Breast epithelium (tissue), 4 donors: ENCODE measurements at places on chromosomes 5 and 9.

GRCh38 chr5:78001197-78001596, 225.1 kb upstream of the TBCA start:
- no peaks in the 10 kb centered on the region for H3K4me1 ChIP-seq
- H3K4me3 ChIP-seq: no peak overlapping the region
- no peak for DNase-seq
- H3K27ac ChIP-seq: no peak overlapping the region
- H3K36me3 ChIP-seq: no peaks in the 10 kb centered on the region

DNA sequence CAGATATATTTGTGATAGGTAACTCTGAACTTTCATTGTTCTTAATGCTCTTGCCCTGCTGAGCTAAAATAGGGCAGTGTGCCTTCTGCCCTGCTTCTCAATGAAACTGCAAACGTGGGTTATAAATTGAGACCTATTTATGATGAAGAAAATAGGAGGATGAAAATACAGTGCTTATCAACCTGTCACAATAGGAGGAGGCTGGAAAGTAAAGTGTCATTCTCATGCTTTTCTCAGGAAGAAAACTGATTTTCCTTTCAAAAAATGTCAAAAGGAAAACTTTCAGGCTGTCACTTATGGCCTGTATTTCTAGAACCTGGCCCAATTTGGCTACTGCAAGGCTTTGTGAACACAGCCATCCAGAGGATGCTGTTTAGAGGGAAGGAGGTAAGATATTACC, 130.3 kb upstream of the TUSC1 start:
- no peaks in the 10 kb centered on the region for H3K4me1 ChIP-seq
- no peak overlapping the region for H3K4me3 ChIP-seq
- H3K36me3 ChIP-seq: no peaks in the 10 kb centered on the region
- no peak overlapping the region for H3K27ac ChIP-seq
- no peak for DNase-seq

DNA sequence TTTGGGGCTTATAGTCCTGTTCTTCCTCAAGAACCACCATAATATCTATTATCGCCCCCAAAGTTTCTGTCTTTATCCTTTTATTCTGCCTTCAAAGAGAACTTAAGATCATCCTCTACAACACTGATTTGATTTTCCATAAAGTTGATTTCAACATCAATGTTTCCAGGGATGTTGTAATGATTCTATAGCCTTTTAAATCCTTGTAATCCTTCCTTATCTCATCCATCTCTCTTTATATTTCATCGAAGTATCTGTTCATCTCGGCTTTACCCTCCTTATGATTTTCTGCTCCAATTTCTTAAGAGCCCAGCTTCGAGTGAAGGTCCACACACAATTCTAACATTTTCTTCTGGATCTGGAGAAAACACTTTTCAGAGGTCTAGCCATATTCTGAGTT, 218.4 kb downstream of the CDK5RAP2 start:
- H3K27me3 ChIP-seq: no peaks in the 10 kb centered on the region
- no peaks in the 10 kb centered on the region for H3K4me1 ChIP-seq

DNA sequence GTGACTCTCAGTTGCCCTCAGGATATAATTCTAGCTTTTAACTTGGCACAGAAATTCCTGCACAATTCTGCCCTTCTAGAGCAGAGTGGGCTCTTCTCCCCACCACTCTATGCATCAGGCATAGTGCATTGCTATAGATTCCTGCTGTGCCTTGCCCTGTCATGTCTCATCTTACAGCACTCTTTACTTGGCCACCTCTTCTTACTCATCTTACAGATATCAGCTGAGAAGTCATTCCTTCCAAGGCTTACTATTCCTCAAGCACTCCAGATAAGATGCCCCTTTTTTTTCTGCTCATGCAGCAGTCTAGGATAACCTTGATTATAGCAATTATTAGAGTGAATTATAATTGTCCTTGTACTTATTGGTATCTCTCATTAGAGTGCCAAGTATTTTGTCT, 5.6 kb downstream of the FAM221B start:
- no peaks in the 10 kb centered on the region for H3K36me3 ChIP-seq
- no peaks in the 10 kb centered on the region for H3K4me1 ChIP-seq
- no peak overlapping the region for H3K27ac ChIP-seq
- H3K27me3 ChIP-seq: no peaks in the 10 kb centered on the region

DNA sequence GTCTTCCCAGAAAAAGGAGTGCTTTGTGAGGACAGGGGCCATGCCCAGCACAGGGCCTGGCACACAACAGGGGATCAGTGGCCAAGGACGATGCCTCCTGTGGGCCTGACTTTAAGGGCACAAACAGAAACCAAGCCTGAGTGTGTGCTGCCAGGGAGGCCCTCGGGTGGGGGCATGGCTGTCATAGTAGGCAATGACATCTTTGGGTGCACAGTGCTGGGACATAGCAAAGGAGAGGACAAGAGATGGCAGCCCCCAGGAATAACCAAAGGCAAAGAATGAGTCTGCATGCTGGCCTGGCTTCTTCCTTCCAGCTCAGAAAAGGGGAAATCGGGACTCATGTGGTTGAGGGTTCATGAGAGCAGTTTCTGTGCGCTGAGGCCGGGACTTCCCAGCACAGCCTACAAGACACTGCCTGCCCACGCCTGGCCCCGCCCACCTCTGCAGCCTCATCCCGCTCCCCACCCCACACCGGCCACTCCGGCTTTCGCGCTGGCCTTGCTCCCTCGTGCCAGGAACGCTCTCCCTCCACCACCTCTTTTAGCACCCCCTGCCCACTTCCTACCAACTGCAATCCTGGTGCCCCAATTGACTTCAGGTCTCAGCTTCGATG, 13.8 kb upstream of the LHX2 start:
- H3K4me3 ChIP-seq: no peak overlapping the region
- DNase-seq: no peak
- H3K4me1 ChIP-seq: peaks cover 8% of the 10 kb centered on the region
- H3K27me3 ChIP-seq: peaks cover 4% of the 10 kb centered on the region

DNA sequence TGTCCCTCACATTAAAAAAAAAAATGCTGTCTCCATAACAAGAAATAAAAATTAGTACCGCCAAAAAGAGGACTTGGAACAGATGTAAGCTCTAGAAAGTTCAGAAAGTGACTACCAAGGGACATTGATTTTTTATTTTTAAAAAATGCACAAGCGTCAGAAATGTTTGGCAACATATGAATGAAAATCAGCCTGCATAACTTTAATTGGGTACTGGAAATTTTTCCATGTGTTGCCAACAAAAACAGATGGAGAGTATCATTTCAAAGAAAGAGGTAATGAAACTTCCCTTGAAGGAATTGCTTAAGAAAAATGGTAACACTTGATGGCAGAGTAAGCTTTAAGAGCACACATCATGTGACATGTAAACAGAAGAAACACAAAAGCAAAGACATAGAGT, 47.2 kb downstream of the OR2K2 start:
- H3K36me3 ChIP-seq: no peaks in the 10 kb centered on the region
- H3K27ac ChIP-seq: no peak overlapping the region
- H3K27me3 ChIP-seq: no peaks in the 10 kb centered on the region
- DNase-seq: no peak
- no peak overlapping the region for H3K4me3 ChIP-seq
